ENCODE measurements at places on chromosomes 4 and X.

DNA sequence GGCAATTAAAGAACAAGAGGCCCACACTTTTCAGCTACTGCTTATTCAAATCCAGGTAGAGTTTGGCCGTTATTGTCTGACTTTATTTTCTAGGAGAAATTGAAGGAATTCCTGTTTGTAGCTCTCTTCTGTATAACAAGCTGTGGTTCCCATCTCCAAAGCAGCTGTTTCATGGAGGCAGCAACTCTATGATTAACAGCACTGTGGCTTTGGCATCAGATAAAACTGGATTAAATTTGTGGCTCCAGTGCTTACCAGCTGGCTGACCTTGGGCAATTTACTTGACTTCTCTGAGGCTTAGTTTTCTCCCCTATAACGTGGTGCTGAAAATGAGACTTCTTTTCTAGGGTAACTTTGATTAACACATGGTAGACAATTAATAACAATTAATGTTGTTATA is 28.1 kb downstream of the SLC30A9 start:
- no peak for DNase-seq

- DNase-seq = no peak
Observed at GRCh38 chr4:137194670-137195069, 337.6 kb downstream of the PCDH18 start.

- DNase-seq = no peak
Observed at GRCh38 chr4:81204571-81204970, 10.5 kb downstream of the PRKG2 start.

DNA sequence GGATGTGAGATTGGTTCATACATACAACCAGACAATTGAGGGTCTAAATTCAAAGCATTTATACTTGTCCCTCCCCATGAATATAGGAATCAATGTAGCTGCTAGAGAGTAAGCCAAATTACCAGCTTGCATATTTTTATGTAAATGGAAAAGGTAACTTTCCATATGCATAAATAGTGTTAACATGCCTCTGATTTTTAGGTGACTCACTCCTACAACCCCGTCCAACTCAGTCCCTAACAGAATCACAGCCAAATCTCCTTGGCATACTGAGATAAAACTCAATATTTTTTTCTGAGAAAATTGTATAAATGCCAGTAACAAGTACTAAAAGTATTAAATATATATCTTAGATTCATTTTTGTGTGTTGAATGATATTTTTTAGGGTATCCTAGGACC is 67.2 kb downstream of the INPP4B start:
- DNase-seq = no peak

DNA sequence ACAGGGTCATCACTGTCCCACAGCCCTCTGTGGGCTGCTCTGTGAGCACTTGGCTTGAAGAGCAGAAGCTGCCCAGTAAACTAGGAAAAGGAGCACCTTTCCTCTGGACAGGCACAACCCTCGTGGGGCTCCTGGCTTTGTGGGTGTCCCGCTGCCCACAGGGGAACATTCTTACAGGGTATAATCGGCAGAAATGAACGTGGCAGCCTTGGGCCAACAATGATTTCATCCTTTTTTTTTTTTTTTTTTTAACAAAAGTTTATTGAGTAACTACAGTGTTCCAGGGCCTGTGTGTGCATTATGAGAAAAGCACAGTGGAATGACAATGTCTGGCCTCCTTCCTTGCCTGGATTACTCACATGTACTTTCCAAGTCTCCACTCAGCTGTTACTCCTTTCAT is 197.2 kb downstream of the PDGFC start:
- no peak for DNase-seq

- no peak for DNase-seq
Observed at GRCh38 chr4:112510291-112511092, 5.5 kb downstream of the NEUROG2 start.

- DNase-seq = peak; percentile 15
Observed at GRCh38 chr4:169899295-169899694, 126.9 kb downstream of the MFAP3L start.

DNA sequence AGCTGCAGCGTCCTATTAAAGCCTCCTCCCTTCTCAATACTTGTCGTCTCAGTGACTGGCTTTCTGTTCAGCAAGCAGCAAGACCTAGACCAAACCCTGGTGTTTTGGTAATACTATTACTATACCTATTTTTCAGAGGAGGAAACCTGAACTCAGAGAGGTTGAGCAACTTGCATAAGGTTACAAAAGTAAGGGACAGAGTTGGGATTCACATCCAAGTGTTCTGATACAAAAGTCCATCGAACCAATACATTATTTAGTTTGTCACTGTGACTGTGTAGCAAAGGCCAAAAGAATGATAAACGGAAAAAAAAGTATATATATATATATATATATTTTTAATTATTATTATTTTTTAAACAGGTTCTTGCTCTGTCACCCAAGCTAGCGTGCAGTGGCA is 29.9 kb upstream of the KLHL8 start:
- DNase-seq = no peak

- DNase-seq = no peak
Observed at GRCh38 chr4:123737156-123737555, 340.6 kb downstream of the SPRY1 start.

GRCh38 chr4:161342881-161343568 is 820.8 kb downstream of the FSTL5 start:
- DNase-seq = no peak

GRCh38 chrX:150704030-150704613 is 10.9 kb downstream of the MTMR1 start:
- DNase-seq = no peak

GRCh38 chrX:43953218-43953617 is 20.0 kb downstream of the NDP start:
- DNase-seq = no peak

GRCh38 chr4:68175562-68176155 is 46.0 kb upstream of the TMPRSS11F start:
- DNase-seq = no peak

- DNase-seq = no peak
Observed at GRCh38 chrX:44871114-44871645, 1.8 kb upstream of the KDM6A start.

DNA sequence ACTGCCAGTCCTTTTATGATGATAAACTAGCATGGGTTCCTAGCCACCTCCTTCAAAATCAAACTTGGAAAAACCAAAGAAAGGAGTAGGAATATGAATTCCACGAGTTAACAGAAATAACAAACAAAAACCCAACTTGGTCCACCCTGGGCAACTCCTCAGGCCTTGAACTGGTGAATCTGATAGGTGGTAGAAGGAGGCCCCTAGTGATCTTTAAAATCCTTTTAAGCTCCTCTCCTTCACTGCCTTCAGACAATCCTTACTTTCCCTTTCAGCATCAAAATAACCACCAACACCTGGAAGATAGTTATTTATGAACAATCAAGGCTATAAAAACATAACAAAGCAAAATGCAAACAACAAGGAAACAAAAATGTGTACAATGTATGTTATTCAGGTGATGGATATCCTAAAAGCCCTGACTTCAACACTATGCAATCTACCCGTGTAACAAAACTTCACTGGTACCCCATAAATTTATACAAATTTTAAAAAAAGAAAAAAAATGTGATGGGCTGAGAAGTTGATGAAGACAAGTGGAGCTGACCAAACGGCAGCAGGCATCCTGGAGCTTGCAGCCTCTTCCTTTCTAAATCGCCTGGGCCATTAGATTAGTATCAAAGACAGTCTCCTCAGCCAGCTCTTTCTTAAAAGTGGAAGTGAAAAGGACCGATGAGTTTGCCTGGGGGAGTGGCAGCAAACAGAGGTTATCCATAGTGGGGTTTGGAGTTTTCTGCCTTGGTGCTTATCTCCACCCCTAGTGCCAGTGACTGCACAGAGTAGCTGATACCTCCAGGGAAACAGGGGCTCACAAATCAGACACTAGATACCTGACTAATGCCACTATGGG is 179.6 kb downstream of the TMA16 start:
- no peak for DNase-seq

DNA sequence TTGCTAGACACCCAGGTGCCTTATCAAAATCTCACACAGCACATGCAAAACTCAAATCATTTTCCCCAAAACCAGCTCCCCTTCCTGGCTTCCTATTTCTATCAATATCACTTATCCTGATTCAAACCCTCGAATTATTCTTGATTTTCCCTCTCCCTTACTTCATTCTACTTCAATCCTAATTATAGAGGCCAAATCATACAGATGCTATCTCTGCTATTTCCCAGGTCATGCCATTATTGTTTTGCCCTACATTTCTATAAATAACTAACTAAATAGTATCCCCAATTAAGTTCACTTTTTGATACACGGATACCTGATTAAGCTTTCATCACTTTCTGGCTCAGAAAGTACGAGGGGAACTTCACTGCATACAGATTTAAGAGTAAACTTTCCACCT is 62.4 kb downstream of the FBXL5 start:
- no peak for DNase-seq

GRCh38 chr4:182741054-182741453 is 176.1 kb downstream of the DCTD start:
- no peak for DNase-seq

DNA sequence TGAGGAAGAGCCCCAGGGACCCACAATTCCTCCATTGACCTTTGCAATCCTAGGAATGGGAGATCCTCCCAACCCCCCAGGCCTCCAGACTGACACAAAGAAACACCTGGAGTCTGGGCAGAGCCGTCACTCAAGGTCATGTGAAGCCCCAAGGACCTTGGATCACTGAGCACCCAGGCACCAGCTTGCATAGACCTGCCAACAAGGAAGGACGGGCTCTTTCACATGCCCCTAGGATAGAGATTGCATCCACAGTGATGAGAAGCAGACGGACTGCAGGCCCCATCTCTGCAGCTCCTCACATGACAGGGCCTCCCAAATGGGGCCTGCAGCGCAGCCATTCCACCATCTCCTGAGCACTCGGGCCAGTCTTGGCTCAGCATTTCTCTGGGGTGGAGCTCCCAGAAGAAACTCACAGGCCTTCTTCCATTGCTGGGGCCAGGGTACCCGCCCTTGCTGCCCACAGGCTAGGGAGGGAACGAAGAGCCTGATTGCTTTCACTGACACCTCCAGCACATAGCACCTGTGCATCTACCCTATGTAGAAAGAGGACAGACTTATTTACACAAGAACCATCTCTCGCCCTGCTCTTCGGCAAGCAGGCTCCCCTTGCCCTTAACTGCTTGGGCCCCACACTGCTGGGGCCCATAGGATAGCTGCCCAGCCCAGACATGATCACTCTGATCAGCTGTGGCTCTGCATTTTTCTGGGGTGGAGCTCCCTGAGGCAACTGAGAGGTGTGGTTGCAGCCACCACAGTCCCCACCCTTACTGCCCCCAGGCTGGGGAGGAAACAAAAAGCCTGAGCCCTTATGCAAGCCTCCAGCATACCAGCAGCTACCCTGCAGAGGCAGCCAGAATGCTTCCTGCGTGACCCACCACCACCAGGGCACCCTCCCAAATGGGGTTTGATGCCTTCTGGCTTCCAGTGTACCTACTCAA is 185.7 kb upstream of the ZCCHC13 start:
- no peak for DNase-seq

DNA sequence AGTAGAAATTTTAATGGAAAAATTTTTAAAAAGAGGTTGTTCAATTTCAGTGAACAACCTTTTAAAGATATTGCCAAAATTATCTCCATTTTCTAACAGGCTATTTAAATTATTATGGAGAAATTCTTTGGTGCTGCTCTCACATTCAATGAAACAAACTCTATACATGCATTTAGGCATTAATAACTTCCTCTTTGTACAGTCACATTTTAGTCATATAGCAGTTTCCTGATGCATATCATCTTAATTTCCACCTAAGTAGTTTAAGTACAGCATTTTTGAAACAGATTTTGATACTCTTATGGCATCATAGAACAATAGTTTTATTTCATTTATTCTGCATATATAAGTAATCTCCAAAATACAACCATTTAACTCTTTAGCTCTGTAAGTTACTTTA is 500.1 kb downstream of the STPG2 start:
- no peak for DNase-seq

DNA sequence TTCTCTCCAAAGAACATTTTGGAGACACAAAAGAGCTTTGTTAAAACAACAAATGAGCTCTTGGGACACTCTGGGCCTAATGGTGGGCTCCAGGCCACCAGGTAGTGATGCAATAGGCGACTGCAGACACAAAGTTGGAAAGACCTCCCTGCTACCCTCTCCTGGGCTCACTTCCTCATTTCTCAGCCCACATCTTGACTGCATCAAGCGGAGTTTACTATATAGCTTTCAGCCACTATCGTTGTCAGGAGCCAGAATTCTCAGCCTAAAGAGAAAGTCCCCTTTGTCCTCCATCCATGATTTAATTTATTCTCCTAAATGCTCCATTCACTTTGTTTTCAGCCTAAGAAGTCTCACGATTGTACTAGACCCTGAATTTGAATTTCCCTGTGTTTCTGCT is 114.9 kb downstream of the EFHC2 start:
- no peak for DNase-seq

- no peak for DNase-seq
Observed at GRCh38 chr4:71206763-71207162, 132.1 kb upstream of the SLC4A4 start.

DNA sequence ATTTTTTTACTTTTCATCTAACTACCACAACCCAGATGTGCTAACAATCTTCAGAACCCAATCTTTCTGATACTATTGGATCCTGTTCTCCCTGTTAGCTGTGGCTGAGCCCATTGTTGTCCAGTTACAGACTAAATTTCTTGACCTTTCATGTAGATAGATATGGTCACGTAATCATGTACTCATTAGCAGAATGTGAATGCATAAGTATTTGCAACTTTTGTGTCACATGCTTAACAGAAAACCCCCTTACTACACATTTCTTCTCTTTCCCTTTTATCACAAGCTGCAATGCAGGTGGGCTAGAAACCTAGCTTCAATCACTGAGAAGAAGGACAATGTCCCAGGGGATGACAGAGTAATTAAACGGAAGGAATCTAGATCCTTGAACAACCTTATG is 13.1 kb upstream of the FAM13A start:
- DNase-seq = no peak

- DNase-seq = peak; percentile 10
Observed at GRCh38 chrX:68018248-68019203, 414.8 kb downstream of the OPHN1 start.

GRCh38 chr4:53704329-53704728 is 113.0 kb upstream of the LNX1 start:
- DNase-seq = no peak

GRCh38 chr4:89719536-89720090 is 117.3 kb downstream of the SNCA start:
- no peak for DNase-seq

DNA sequence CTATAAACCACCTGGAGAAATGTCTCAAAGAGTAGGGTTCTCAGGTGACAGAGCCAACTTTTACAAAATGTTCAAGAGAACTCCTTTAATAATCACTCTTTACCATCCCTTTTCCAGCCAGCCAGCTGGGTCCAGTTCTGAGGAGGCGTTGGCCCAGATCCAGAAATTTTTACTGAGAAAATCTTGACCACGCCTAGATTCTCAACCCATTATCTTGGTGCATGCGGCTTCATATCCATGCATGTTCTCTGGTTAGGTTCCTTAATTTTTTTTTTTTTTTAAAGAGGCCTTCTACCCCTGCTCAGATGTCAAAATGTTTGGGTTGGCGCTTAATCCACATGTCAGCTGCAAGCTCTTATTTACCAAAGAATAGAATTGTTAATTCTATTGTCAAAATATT is 12.0 kb upstream of the MAP7D2 start:
- DNase-seq = no peak

Data from H54 (cell line).